IPS DF 6.9 (cell line): ENCODE measurements at places on chromosomes 16 and 17.
A peak's percentile ranks its signal among the peaks of the same experiment; 100 is the strongest.

DNA sequence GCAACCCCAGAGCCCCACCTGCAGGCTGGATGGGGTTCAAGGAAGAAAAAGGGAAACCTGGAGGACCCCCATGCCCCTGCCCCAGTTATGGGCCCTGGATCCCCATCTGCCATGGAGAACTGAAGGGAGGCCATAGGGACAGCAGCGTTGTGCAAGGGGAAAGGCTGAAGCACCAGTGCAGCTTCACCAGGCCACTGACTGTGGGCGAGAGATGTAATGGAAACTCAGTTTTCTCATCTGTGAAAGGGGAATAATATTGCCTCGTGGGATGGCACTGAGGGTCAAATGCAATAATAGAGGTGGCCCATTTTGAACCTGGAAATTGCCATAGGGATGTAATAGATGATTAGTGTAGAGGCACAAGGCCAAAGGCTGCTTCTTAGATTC, 9.9 kb upstream of the TSPOAP1 start:
- DNase-seq: no peak

DNA sequence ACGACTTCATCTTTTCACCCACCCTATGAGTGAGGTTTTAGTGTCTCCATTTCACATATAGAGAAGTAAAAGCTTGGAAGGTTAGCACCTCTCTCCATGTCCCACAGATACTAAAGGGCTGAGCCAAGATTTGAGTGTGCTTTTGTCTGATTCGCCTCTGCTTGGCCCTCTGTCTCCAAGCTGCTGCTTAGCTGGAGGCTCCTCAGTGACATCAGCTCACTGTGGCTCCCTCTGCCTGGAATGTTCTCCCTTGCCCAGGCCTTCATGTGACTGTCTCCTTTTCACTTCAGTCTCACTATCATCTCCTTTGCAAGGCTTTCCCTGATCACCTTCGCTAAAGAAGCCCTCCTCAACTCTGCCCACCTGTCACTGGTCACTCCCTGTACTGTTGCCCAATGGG, 84.5 kb upstream of the HSBP1 start:
- no peak for DNase-seq

DNA sequence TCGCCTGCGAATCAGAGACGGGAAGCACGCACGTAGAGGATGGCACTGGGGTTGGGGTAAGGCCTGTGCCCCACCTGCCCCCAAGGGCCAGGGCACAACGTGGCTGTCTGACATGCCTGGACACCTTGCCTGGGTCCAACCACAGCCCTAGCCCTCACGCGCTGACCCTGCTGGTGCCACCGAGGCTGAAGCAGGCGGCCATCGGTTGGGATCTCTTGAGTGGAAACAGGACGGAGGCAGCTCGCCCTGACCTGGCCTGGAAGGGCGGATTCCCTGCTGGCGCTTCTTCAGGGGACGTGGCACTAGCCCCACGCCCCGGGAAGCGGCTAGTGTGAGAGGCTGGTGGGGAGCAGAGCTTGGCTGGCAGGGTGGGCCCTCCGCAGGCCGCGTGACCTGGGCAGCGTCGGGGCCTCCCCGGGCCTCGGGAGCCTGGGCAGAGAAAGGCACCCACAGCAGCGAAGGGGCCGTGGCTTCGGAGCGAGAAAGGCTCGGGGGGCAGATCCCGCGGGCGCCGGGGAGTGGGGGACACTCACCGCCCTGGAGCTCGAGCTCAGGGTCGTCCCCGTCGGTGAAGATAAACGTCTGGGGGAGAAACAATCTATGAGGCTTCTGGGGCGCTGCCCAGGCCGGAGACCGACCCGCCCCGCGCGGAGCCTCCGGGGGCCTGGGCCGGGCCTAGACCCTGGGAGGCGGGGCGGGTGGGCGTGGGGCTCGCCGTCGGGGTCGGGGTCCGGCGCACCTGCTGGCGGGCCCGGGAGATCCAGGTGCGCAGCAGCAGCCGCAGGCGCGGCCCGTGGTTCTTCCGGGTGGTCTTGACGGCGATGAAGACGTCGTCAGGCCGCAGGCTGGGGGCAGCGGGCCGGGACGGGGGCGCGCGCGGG, 610 bp downstream of the RFNG start:
- no peak for DNase-seq

DNA sequence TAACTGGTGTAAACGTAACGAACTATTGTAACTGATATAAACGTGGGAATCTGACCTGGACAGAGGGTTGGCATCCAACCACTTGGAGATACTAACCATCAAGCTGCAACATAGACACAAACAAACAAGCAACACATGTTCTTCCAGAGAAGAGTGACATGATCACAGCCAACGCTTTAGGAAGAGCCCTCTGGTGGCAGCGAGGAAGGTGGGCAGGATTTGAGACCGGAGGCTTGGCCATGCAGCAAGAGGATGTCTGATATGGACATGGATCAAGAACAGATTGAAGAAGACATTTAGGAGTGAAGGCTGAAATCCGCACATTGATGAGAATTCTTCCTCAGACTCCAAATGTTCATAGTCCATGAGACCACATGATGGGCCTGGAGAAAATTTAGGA, 40.3 kb upstream of the TNRC6A start:
- peak; percentile 27 for DNase-seq

GRCh38 chr17:39769974-39770587, 32.3 kb downstream of the GRB7 start:
- DNase-seq: no peak

- DNase-seq: no peak
These were observed 2.8 kb downstream of the IRX5 start for GRCh38 chr16:54933281-54934011.

- no peak for DNase-seq
These were observed 4.9 kb downstream of the FBXO39 start for GRCh38 chr17:6780886-6781285.

GRCh38 chr16:55577887-55578286, 11.4 kb downstream of the CAPNS2 start:
- no peak for DNase-seq

GRCh38 chr16:85250147-85250463, 137.8 kb upstream of the CIBAR2 start:
- DNase-seq: no peak

- DNase-seq: no peak
These were observed 4.8 kb downstream of the LGALS3BP start for GRCh38 chr17:78974635-78975591.

GRCh38 chr16:57870753-57871454, 68.6 kb upstream of the KIFC3 start:
- DNase-seq: no peak

GRCh38 chr16:49377196-49377755, 3.7 kb downstream of the C16orf78 start:
- no peak for DNase-seq

DNA sequence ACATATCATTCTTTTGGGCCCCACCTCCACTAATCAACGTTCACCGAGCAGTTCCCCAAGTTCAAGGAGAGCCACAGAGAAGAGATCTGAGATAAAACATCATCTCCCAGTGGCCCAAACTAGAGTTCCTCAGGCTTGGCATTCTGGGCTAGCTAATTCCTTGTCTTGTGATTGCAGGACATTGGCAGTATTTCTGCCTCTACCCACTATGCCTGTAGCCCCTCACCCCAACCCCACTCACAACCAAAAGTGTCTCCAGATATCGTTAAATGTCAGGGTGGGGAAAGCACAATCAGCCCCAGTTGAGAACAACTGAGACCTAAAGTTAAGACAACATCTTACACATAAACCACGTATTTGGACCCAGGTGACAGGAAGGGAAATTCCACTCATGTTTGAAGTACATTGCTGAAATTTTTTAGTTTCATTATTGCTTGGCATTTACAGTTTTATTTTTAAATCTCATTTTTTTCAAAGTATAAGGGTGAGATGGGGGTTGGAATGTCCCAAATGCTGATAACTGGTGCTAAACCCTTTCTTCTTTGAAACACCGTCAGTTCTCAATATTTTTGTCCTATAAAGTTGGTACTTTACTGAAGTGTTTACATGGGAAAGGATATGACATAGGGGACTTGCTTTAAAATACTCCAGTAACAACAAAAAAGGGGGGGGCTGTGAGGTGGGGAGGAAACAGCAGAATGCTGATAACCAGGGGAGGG, 13.6 kb downstream of the ZC3H7A start:
- no peak for DNase-seq

DNA sequence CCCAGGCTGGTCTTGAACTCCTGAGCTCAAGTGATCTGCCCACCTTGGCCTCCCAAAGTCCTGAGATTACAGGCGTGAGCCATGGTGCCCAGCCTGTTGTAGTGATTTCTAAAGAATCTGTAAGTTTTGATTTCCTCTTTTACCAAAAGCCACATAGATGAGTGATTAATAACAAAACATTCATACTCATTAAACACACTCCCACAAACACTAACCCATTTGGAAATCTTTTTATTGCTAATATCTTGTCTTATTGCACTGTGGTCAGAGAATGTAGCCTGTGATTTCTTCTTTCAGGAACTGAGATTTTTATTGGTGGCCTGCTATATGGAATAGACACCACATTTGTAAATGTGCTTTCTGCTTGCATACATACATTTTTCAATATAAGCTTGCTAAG, 31.6 kb downstream of the MYH10 start:
- DNase-seq: no peak

DNA sequence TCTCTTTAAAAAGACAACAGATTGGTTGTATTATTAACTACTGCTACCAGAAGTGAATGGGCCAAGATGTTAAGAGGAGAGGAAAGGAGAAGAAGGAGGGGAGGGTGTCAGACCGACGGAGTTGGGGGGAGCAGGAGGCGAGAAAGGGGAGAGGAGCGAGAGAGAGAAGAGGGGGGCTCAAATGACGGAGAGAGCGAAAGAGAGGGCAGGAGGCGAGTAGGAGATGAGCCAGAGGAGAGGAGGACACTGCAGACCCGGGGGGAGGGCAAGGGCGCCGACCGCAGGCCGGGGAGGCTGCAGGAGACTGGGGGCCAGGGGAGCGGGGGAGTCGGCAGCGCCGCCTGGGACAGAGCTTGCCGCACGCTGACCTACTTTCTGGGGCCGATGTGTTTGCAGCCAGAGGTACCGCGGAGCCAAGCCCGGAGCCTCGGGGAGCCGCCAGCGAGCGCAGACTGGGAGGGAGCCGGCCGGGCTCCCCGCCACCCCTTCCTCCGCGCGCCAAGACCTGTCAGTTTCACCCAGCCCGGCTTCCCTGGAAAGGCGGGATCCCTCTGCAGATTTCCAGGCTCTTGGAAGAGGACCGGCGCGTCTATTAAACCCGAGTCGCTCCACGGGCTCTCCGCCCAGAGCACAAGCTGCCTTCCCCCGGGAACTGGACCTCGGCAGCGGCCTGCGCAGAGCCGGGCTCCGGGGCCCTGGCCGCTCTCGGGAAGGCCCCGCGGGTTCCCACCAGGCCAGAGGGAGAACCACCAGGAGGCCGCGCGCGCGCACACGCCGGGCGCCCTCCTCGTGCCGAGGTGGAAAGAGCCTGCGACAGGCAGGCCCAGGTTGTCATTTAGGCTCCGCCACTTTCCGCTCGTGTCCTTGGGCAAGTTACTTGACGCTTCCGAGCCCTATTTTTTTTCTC, 74.6 kb downstream of the CMC2 start:
- DNase-seq: no peak

GRCh38 chr16:59021751-59022150, 287.6 kb upstream of the GOT2 start:
- DNase-seq: no peak

DNA sequence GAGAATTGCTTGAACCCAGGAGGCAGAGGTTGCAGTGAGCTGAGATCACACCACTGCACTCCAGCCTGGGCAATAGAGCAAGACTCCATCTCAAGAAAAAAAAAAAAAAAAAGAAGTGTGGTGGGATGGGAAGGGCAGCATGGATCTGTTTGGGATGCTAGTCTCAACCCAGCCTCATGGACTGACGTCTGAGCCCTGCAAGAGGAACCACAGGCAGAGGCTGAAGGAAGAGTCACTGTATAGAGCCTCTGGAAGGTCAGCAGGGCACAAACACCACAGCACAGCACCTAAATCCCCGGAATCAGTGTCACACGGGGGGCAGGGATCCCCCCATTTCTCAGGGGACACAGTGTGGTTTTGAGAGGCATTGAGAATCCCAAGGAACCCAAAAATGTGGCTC, 10.9 kb upstream of the CXCL16 start:
- no peak for DNase-seq

- no peak for DNase-seq
These were observed 20.9 kb downstream of the MAP1LC3B start for GRCh38 chr16:87412996-87413421.

GRCh38 chr16:14307527-14308367, 236.6 kb downstream of the MRTFB start:
- DNase-seq: no peak

DNA sequence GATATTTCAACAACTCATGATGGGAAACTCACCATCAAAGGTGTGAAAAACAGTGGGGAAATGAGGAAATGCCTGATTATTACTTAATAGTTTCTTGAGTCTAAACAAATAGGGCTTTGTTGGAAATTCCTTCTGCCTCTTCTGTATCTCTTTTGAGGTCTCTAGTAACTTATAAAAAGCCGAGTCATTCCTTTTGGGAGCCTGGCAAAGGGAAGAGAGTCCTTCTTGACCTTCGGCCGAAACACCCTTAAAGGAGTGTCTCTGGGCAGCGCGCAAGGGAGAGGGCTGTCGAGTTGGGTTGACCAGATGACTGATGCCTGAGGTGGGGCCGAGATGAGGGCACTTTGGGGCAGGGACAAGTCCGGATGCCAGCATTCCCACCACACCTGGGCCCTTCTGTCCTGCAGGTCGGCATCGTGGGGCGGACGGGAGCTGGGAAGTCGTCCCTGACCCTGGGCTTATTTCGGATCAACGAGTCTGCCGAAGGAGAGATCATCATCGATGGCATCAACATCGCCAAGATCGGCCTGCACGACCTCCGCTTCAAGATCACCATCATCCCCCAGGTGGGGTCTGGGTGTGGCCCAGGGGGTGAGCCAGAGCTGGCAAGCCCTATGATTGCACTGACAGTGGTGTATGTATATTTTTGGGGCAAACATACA, 89.2 kb downstream of the ABCC6 start:
- DNase-seq: no peak
